ENCODE measurements at places on chromosomes 16 and 17.

GRCh38 chr17:74408262-74408661, 23.6 kb upstream of the GPRC5C start:
- DNase-seq, result no peak

DNA sequence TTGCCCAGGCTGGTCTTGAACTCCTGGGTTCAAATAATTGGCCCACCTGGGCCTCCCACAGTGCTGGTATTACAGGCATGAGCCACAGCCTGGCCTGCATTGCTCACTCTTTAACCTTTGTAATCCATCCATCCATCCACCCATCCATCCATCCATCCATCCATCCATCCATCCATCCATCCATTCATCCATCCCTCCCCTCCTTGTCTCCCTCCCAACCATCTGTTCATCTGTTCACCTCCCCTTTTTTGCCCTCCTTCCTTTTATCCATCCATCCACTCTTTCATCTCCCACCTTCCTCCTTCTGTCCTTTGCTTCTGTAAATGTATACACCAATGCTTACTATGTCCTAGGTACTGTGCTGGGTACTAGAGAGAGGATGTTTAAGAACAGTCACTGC, 65.5 kb downstream of the CDK5R1 start:
- no peak for DNase-seq

DNA sequence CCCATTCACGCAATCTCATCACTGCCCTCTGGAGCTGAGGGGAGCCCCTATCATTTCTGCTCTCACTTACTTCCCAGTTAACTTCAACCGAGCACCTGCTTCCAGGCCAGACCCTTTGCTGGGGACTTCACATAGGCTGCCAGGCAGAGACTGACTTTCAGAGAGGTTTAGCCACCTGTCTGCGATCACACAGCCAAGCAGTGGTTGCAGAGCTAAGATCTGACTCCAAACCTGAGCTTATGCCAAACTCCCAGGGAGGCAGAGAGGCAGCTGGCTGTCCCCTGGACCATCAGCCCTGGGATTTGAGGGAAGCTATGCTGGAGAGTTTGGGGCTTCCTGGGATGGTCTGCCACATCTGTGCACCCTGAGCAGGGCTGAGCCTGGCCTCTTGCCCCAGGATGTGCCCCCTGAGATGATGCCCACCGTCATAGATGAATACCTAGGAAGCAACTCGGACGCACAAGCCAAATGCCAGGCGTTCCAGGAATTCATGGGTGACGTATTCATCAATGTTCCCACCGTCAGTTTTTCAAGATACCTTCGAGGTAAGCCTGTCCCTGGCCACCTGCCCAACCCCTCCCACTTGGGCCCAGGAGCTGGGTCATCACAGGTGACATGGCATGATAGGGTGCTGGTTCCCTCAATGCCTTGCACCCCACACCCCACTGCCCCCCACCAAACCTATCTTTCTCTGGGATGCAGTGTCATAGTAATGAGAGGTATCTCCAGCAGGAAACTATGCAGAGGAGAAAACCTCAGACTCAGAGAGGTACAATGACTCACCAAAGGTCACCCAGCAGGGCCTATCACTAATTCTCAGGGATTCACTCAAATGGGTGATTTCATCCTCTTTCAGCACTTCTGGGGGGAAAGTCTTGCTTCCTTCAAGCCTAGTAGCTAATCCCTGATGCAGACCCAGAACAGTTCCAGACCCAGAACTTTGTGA, 10.0 kb downstream of the CES3 start:
- DNase-seq, result no peak

DNA sequence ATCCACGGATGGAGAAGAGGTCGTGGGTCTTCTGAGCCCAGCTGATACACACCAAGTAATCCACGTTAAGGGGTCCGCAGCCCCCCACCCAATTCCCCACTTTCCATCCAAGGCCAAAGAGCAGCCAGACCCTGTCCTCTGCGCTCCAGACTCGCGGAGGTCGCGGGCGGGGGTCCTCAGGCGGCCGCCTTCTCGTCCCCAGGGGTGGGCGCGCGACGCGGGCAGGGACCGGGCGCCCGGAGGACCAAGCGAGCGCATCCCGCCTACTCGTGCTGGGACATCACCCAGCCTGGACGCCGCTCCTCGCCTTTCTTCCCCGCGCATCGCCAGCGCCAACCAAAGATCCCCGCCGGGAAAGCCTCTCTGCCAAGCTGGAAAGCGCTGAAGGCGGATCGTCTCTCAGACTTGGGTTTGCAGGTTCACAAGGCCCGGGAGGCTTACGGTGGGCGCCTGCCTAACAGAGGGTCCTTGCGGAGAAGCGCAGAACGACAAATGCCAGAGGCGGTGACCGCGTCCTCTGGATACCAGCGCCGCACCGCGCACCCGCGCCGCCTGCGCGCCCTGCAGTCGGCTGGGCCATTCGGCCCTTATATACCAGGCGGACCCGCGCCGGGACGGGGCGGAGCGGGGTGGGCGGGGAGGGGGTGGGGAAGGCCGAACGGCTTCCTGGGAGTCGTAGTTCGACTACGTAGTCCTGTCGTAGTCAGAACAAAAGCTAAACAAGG, 471.6 kb downstream of the SOX9 start:
- DNase-seq, result peak; percentile 20

DNA sequence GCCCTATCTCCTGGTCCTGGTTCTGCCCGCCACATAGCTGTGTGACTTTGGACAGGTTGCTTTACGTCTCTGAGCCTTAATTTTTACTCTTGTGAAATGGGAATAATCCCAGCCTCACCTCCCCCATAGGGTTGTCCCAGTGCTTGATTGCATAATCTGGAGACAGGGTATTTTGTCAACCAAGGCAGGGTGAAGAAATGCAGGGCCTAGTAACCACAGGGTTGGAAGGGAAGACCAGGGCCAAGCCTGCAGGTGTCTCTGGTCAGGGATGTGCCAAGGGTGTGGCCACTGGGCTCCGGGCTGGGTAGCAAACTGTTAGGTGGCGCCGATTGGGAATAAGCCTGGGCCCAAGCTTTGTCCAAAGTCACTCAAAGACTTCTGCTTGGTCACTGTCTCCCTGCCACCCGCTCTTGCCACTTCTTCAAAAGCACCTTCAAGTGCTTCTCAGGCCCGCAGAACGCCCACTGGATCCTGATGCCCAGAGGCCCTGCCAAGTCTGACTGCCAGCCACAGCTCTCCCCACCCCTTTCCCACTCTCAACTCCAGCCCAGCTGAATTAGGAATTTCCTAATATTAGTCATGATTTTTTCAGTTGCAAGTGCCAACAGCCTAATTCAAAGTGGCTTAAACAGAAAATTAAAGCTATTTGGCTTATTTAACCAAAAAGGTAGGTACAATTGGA, 20.6 kb upstream of the COL1A1 start:
- peak; percentile 91 for DNase-seq

- DNase-seq, result no peak
Measured at GRCh38 chr16:67884684-67885083, at the start of gene NRN1L. Gene NRN1L, plus strand, starts transcription at chr16:67884885. Its CDS starts 19 bp downstream, at chr16:67884904.

DNA sequence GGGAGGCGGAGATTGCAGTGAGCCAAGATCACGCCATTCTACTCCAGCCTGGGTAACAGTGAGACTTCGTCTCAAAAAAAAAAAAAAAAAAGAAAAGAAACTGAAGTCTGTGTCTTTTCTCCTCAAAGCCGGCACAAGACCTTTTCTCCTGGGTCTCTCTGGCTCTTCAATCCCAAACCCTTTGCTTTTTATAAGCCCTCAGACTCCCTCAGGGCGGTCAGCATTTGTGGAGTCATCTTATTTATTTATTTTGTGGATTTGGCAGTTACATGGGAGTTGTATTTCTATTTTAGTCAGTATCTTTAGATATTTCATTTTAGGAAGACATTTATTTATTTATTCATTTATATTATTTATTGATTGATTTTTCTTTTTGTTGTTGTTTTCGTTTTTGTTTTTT, 57.7 kb upstream of the MAP3K14 start:
- DNase-seq, result no peak

- no peak for DNase-seq
Measured at GRCh38 chr16:70410734-70411133, 28.2 kb downstream of the ST3GAL2 start.

GRCh38 chr16:9970796-9971195, 211.4 kb downstream of the GRIN2A start:
- DNase-seq, result no peak

GRCh38 chr17:7019839-7020519, 2.9 kb upstream of the BCL6B start:
- no peak for DNase-seq

- peak; percentile 68 for DNase-seq
Measured at GRCh38 chr17:31418773-31419350, 27.4 kb downstream of the RAB11FIP4 start.

DNA sequence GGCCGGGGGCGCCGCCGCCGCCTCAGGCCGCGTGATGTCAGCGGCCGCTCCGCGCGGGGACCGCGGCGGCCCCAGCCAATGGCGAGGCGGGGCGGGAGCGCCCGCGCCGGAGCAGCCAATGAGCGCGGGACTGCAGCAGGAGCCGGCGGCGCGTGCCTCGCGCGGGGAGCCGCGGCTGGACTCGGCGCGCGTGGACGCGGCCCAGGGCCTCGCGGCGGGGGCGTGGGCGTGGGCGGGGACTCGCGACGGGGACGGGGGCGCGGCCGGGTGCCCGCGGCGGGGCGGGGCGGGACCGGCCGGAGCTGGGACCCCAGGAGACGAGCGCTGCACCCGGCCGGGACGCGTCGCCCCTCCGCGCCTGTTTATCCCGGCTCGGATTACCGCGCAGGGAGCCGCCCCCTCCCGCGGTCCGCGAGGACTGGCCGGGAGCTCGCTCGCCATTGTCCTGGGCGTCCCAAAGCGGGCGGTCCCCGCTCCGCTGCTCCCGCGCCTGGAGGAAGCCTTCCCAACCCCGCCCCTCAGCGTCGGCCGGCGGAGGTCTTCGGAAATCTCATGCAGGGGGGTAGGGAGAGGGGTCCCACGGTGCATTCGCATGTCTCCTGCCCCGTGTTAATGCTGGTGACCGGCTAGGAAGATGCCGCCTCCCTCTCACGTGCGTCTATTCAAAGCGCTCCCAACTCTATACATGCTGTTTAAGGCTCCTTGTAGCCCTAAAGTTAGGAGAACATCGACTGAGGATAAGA, at the start of gene RNF157:
RNF157 (minus strand) TSS at position 33 of the 743 bp plus-strand sequence. CDS start 253 bp downstream, outside the sequence.
- peak; percentile 21 for DNase-seq

DNA sequence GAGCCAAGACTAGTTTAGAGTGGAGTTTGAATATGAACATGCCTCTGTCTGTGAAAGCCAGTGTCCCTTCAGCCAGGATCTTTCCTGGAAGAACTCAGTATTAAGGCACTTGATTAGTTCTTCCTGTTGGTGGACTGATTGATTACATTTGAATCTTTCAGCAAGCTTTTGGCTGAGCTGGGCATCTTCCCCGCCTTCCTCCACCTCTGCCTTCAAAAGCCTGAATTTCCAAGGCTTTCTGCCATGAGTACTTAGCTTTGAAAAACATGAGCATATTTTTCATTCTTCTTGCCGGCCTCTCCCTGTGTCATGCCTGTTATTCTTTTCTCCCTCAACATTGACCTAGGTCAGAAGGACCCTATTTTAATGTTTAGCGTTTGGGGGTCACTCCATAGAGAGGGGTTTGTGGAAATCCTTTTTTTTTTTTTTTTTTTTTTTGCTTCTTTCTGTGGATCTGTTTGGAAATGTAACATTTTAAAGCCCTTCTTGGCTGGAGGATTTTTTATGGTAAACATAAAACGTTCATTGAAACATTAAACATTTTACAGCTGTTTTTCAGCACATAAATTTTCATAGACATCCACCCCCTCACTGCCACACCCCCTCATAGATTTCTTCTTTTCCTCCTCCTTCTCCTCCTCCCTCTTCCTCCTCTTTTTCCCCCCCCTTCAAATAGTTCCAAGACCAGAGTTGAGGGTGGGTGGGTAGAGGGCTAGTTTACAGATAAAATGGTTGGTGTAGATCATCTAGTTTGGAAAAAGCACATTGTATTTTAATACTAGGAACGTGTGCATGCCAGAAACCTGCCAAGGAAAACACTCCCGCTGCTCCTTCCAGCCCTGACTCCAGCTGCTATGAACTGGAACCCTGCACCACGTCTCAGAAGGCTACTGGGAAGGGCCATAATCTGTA, 645.9 kb downstream of the WWOX start:
- no peak for DNase-seq

DNA sequence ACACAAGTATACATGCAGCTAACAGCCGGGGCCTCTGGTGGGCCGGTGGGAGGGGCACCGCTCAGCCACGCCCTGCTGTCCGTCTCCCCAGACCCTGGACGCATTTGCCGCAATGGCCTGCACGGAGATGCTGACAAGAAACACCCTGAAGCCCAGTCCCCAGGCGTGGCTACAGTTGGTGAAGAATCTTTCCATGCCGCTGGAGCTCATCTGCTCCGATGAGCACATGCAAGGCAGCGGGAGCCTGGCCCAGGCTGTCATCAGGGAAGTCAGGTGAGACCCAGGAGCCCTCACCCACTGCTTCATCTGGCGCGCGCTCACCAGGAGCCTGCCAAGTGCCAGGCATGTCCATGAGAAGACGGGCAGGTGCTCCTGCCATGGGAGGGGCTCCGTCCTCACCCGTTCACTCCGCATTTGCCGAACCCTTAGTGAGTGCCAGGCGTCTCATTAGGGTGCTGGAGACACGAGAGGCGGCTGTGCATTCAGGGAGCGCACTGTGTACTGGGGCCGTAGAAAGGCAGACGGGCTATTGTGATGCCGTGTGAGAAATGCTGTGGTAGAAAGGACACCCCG, 51.4 kb upstream of the ENDOV start:
- no peak for DNase-seq

- no peak for DNase-seq
Measured at GRCh38 chr16:86680162-86680561, 101.8 kb downstream of the FOXL1 start.

GRCh38 chr16:78505544-78506366, 406.3 kb downstream of the WWOX start:
- no peak for DNase-seq

DNA sequence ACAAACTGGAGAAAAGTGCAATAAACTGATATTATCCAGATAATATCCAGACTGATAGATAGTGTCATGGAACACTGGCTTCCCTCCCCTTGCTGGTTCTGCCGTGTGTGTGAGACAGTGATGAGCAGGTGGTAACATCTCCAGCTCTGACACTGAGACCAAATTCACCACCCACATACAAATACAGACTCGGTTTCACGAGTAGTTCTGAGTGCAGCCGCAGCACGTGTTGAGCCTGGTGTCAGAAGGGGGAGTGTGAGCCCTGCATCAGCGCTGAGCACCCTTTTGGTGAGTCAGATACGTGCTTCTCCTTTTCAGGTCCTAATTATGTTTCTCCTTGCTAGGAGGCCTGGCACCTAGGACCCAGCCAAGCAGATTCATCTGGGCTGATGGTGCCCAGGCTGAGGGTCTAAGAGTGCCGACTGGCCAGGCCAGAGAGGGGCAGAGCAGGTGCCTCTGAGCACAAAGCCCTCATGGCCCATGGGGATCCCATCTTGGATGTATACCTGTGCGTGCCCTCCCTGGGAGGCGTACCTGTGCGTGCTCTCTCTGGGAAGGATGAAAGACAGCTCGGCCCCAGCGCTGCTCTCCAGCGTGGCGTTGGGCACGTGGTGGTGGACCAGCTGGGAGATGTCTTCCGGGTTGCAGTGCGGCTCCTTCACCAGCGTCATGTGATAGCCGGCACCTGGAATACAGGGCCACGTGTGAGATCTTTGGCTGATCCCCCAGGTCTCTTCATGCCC, 27.3 kb upstream of the RNPS1 start:
- DNase-seq, result peak; percentile 0

Data from inflammatory macrophage treated with lipopolysaccharide for 1 hour (primary cell).